Epithelial cell of alveolus of lung (primary cell): ENCODE measurements at places on chromosomes 12 and 14. TPM values are rescaled to one million over a fixed set of nuclear protein-coding genes. Genes with fewer than 3 reads are reported as not detected.

Gene DIO3
- total RNA-seq: 0.13 and 7.2 TPM in 2 replicates

Gene PTPRO
- 0.39 and 0.72 TPM in 2 replicates for total RNA-seq

Gene FAM161B
- total RNA-seq: 1.6 and 1.9 TPM in 2 replicates

Gene METTL17
- total RNA-seq: 43.2 and 57.8 TPM in 2 replicates

Gene INHBC
- not detected in 2 replicates for total RNA-seq

Gene TGM1
- total RNA-seq: 0.52 and 1.8 TPM in 2 replicates

Gene TPPP2
- not detected in 2 replicates for total RNA-seq

Gene DCN
- 142 and 1,362 TPM in 2 replicates for total RNA-seq

Gene PLXNC1
- total RNA-seq: 1.4 and 1.7 TPM in 2 replicates

Gene SCAF11
- 63.6 and 105 TPM in 2 replicates for total RNA-seq

Gene SERPINA9
- total RNA-seq: not detected in 2 replicates

Gene FSCB
- not detected in 2 replicates for total RNA-seq

Gene ARHGEF25
- 13.8 and 22.4 TPM in 2 replicates for total RNA-seq

Gene BLOC1S1
- total RNA-seq: 139 and 141 TPM in 2 replicates

Gene CDKN3
- 18.4 and 42.9 TPM in 2 replicates for total RNA-seq

Gene CEP128
- total RNA-seq: 1.4 and 6.6 TPM in 2 replicates

Gene TROAP
- 16.7 and 18.7 TPM in 2 replicates for total RNA-seq

Gene GPRC5D
- total RNA-seq: not detected in 2 replicates

Gene FAIM2
- total RNA-seq: 3.5 and 15.8 TPM in 2 replicates

Gene ADGRD1
- 0.40 and 0.78 TPM in 2 replicates for total RNA-seq

Gene TC2N
- 0.24 and 0.26 TPM in 2 replicates for total RNA-seq
